ENCODE measurements at places on chromosomes 4 and X. TPM values are rescaled to one million over a fixed set of nuclear protein-coding genes. Genes with fewer than 3 reads are reported as not detected.

The CFAP99 gene
- total RNA-seq: not detected

The PWWP3B gene
- 5.7 TPM for total RNA-seq

The HPGD gene
- 34.6 TPM for total RNA-seq

The H2BW1 gene
- total RNA-seq: not detected

The DHRSX gene
- total RNA-seq: 16.1 TPM

The CPLX1 gene
- total RNA-seq: 0.30 TPM

DNA sequence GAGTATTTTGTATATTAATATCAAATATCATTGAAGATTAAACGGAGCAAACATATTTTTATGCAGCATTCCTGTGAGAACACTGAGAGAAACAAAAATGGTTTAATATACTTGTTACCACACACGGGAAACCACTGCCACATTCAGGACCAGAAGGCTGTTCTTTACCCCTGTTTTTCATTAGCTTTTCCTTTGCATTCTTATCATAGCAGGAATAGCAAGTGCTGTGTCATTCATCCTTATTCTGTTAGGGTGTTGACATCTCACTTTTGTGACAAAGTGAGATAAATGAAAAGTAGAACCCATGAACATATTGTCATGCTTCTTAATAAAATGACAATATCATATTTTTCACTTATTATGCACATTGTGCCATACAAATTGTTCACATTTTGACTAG, 212.4 kb upstream of the NDST4 start:
- no peak for DNase-seq

DNA sequence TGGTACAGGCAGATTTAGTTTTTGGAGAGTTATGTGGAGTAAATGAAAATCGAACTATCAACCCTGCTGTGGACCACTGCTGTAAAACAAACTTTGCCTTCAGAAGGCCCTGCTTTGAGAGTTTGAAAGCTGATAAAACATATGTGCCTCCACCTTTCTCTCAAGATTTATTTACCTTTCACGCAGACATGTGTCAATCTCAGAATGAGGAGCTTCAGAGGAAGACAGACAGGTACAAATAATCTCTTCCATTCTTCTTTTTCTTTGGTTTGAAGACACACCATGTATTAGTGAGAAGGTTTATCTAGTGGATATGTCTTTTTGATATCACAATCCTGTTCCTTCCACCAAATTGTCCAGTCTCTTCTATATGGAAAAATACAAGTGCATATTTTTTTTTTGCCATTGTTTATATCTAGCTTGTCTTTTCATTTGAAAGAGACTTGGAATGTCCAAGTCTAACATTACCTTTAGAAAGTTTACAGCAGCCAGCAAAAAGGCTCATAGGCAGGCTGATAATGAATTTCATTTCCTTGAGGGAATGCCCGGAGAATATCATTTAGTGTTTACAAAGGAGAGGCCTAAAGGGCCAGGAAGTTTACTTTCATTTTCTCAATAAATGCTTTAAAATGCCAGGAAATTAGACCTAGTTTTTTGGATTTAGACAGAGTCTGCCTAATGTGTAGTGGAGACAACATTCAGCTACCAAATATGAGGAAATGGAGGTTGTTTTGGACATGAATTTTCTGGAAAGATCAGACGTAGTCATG, 18.6 kb downstream of the AFM start:
- DNase-seq: no peak

DNA sequence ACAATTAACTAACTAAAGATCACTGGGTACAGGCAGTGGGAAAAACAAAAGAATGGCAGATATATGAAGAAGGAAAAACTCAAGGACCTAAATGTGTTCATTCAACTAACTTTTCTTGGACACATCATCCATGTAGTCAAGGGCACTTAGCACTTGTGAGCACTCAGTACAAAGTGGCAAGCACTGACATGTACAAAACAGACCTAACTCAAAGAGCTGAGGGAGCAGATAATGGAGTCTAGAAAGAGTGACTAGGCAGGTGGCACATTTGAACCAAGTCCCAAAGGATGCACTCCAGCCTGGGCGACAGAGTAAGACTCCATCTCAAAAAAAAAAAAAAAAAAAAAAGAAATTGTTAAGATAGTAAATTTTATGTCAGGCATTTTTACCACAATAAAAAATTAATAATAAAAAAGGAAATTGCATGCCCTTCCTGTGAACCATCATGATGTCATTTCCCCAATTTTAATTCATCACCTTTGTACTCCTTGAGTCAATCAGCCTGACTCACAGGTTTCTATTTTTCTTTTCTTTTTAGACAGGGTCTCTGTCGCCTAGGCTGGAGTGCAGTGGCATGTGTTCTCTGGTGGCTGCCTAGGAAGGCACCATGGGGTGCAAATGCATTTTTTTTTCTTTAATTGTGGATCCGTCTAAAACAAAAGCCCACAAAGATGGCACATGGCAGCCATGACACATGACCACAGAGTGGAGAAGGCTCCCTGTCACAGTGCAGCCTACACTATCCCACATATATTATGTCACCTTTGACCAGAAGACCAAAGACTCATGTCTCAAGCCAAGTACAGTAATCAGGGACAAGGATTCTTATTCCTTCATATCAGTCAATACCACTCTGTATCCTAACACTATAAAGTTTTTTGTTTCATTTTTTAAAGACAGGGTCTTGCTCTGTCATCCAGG, 91.9 kb downstream of the CHST7 start:
- no peak for DNase-seq

Data from skin of body (tissue), 3 donors.